ENCODE measurements at places on chromosomes 1 and 21. TPM values are rescaled to one million over a fixed set of nuclear protein-coding genes. Genes with fewer than 3 reads are reported as not detected.
A peak's percentile ranks its signal among the peaks of the same experiment; 100 is the strongest.

Gene SLC1A7
- total RNA-seq, result not detected

Gene SPRR3
- total RNA-seq, result 0.44 TPM

Gene AJAP1
- total RNA-seq, result 13.0 TPM

DNA sequence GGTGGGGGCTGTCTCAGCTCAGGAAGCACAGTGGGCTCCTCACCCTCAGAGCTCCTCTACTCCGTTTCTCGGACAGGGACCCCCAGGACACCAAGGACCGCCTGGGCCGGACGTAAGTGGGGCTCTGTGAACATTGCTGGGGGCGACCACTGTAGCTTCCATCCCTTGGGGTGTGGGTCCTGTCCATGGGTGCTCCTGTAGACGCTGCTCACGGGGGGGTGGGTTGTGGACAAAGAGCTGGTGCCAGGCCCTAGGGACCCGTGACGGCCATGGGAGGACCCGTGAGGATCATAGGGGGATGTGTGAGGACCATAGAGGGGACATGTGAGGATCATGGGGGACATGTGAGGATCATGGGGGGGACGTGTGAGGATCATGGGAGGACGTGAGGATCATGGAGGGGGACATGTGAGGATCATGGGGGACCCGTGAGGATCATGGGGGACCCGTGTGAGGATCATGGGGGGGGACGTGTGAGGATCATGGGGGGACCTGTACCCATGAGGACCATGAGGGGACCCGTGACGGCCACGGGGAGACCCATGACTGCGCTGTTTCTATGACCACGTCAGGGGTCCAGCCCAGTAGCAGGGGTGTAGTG, 18.1 kb downstream of the COL6A1 start:
- no peak for DNase-seq

DNA sequence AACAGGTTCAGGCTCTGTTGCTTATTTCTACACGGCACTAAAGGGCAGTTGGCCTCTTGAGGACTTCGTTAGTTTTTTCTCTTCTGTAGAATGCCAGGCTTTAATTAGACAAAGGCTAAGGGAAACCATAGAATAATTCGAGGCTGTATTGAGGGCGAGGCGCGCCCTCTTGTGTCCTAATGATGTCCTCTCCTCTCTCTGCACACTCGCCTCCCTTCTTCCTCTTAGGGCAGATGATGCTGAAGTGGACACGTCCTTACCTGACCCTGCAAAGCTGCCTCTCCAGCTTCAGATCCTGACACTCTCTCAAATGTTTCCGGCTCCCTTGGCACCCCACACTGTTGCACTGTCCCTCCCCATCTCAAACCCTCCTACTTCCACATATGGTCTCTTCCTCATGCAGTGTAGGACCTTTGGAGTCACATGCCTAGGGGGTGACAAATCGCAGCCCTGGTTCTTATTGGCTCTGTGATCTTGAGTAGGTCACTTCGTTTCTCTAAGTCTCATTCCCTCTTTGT, 1.9 kb upstream of the ZSCAN20 start:
- DNase-seq, result peak; percentile 90

GRCh38 chr1:82318265-82318664, 517.5 kb downstream of the ADGRL2 start:
- peak; percentile 70 for DNase-seq
